Esophagus squamous epithelium (tissue), 5 donors: ENCODE measurements at places on chromosomes 5 and 9. TPM values are rescaled to one million over a fixed set of nuclear protein-coding genes. Genes with fewer than 3 reads are reported as not detected.
A peak's percentile ranks its signal among the peaks of the same experiment; 100 is the strongest.

- H3K27me3 ChIP-seq: no peaks in the 10 kb centered on the region
- peaks cover 17% of the 10 kb centered on the region for H3K36me3 ChIP-seq
- no peak overlapping the region for H3K27ac ChIP-seq
- no peak overlapping the region for H3K4me3 ChIP-seq
Observed at GRCh38 chr9:83656032-83656680, 33.2 kb downstream of the IDNK start.

- H3K4me3 ChIP-seq: no peak overlapping the region
- peaks cover 38% of the 10 kb centered on the region for H3K36me3 ChIP-seq
- peak overlapping the region; percentile 82 for H3K27ac ChIP-seq
- peaks cover 36% of the 10 kb centered on the region for H3K4me1 ChIP-seq
Observed at GRCh38 chr5:136058039-136058971, 29.5 kb downstream of the TGFBI start.

GRCh38 chr5:40312205-40312604 is 367.5 kb upstream of the PTGER4 start:
- no peaks in the 10 kb centered on the region for H3K36me3 ChIP-seq
- H3K4me3 ChIP-seq: no peak overlapping the region
- H3K27me3 ChIP-seq: no peaks in the 10 kb centered on the region
- H3K27ac ChIP-seq: no peak overlapping the region
- H3K4me1 ChIP-seq: no peaks in the 10 kb centered on the region
- no peak for DNase-seq

- no peak overlapping the region for H3K27ac ChIP-seq
- H3K36me3 ChIP-seq: no peaks in the 10 kb centered on the region
- no peaks in the 10 kb centered on the region for H3K27me3 ChIP-seq
- no peaks in the 10 kb centered on the region for H3K4me1 ChIP-seq
- H3K4me3 ChIP-seq: no peak overlapping the region
- no peak for DNase-seq
Observed at GRCh38 chr9:86660146-86660943, 287.0 kb downstream of the GAS1 start.

GRCh38 chr5:140342287-140342686 is 4.1 kb downstream of the HBEGF start:
- no peaks in the 10 kb centered on the region for H3K27me3 ChIP-seq
- H3K4me3 ChIP-seq: no peak overlapping the region
- no peak overlapping the region for H3K27ac ChIP-seq

DNA sequence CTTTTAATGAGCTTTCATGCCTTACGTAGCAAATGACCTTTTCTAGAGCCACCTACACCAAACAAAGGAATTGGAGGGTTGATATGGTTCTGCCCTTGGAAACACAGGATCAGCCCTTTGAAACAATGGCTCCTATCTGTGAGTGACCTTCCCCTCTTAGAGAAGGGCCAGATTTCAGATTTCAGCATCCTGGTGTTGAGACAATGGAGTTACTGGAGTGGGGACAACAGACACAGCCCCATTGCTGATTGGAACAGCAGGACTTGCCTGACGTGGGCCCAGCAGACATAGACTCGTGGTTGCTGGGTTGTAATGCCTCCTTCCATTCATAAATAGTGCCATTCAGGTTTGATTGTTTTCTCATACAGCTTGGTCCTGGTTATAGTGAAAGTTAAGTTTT is 96.0 kb downstream of the GALNT10 start:
- H3K27me3 ChIP-seq: no peaks in the 10 kb centered on the region
- no peak overlapping the region for H3K4me3 ChIP-seq
- peaks cover 30% of the 10 kb centered on the region for H3K4me1 ChIP-seq
- no peak overlapping the region for H3K27ac ChIP-seq
- no peaks in the 10 kb centered on the region for H3K36me3 ChIP-seq
- no peak for DNase-seq

DNA sequence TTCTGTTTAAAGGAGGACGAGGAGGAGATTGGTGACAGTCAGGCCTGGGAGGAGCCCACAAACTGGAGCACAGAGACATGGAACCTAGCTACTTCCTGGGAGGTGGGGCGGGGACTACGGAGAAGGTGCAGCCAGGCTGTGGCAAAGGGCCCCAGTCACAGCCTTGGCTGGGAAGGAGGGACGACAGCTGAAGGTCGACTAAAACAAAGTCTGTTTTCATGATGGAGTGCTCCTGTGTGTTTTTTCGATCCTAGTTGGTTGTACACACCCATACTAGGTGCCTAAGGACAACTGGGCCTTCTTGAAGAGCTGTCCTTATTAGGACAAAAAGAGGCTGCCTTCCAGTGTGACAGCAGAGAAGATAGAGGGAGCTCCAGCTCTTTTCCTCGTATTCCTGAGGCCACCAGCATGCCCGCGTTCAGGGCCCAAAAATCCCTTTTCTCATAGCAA is 2.9 kb downstream of the CCDC107 start:
- H3K36me3 ChIP-seq: no peaks in the 10 kb centered on the region
- peaks cover 82% of the 10 kb centered on the region for H3K4me1 ChIP-seq
- no peaks in the 10 kb centered on the region for H3K27me3 ChIP-seq
- H3K27ac ChIP-seq: peak overlapping the region; percentile 96
- H3K4me3 ChIP-seq: no peak overlapping the region
- DNase-seq: no peak

GRCh38 chr5:14339468-14339867 is 196.3 kb downstream of the TRIO start:
- H3K27me3 ChIP-seq: no peaks in the 10 kb centered on the region
- H3K4me1 ChIP-seq: peaks cover 11% of the 10 kb centered on the region
- no peak overlapping the region for H3K4me3 ChIP-seq
- no peaks in the 10 kb centered on the region for H3K36me3 ChIP-seq
- H3K27ac ChIP-seq: no peak overlapping the region

- no peak for DNase-seq
- H3K36me3 ChIP-seq: no peaks in the 10 kb centered on the region
- no peaks in the 10 kb centered on the region for H3K4me1 ChIP-seq
Observed at GRCh38 chr5:14600846-14601245, 19.3 kb downstream of the OTULINL start.

DNA sequence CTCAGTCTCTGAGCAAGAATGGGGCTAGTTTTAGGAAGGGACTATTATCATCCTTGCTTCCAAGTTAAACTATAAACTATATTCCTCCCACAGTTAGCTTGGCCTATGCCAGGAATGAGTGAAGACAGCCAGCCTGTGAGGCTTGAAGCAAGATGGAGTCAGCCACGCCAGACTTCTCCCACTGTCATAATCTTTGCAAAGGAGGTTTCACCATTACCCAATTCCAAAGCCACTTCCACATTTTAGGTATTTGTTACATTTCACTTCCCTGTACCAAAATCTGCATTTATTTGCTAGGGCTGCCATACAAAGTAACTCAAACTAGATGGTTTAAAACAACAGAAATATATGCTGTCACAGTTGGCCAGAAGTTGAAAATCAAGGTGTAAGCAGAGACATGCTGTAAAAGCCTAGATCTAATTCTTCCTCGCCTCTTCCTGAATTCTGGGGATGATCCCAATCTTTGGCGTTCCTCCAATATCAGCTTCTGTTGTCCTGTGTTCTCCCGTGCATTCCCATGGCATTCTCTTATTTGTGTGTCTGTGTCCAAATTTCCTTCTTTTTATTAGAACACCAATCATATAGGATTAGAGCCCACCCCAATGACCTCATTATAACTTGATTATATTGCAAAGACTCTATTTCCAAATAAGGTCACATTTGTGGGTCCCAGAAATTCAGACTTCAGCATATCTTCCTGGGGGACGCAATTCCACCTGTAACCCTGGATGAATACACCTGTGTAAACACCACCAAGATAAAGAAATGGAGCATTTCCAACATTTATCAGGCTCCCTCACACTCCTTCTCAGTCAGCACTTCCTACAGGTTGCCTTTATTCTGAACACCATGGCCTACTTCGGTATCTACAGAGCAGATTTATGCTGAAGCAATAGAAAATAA is 126.8 kb downstream of the GCNT1 start:
- no peak for DNase-seq
- H3K4me3 ChIP-seq: no peak overlapping the region
- no peaks in the 10 kb centered on the region for H3K36me3 ChIP-seq
- H3K27me3 ChIP-seq: no peaks in the 10 kb centered on the region

- H3K4me1 ChIP-seq: no peaks in the 10 kb centered on the region
- peaks cover 11% of the 10 kb centered on the region for H3K36me3 ChIP-seq
- no peaks in the 10 kb centered on the region for H3K27me3 ChIP-seq
Observed at GRCh38 chr9:132908635-132909034, 29.9 kb downstream of the SPACA9 start.

GRCh38 chr5:119953474-119953873 is 324.1 kb downstream of the FAM170A start:
- no peak overlapping the region for H3K4me3 ChIP-seq
- no peaks in the 10 kb centered on the region for H3K36me3 ChIP-seq
- H3K27ac ChIP-seq: no peak overlapping the region

DNA sequence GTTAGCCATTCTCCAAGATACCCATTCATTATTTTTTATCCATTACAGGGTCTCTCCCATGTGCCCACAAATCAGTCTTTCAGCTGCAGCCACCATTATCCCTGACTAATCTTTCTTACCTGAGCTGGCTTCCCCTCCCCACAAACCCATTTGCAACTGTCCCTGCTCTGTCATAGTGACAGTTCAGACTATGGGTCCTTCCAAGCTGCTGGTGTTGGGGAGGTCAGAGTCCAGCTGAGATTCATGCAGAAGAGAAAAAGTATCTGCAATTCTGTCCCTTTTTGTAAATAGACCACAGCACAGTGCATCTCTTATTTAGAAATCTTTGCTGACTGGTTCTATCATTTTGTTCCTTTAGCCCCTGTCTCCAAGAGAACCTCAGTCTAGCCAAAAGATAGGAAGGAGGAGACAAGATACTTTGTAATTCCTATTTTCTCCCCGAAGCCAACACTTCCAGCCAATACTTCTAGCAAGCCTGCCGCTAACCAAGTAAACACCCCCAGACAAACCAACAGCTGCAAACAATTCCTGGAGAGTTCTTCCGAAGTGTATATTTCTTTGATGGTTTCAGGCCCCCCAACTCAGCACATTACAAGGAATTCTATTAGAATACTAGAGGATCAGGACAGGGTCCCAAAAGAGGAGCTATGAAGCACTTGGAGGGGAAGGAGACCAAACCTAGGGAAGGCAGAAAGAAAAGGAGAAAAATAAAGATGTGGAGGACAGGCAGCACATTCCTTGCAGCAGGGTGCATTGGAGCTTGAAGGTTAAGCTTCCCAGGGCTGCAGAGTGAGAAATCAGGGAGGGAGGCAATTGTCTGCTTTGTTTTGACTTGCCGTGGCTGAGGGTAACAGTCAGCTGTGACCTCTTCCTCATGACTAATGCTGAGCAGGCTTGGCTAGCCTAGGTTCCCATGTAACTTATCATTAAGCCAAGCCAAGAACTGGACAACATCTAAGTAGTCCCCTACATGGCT is 148.5 kb downstream of the SGCD start:
- no peaks in the 10 kb centered on the region for H3K36me3 ChIP-seq
- H3K4me1 ChIP-seq: no peaks in the 10 kb centered on the region
- H3K27me3 ChIP-seq: no peaks in the 10 kb centered on the region

- H3K36me3 ChIP-seq: no peaks in the 10 kb centered on the region
- no peaks in the 10 kb centered on the region for H3K4me1 ChIP-seq
- H3K27ac ChIP-seq: no peak overlapping the region
- DNase-seq: no peak
- no peaks in the 10 kb centered on the region for H3K27me3 ChIP-seq
- no peak overlapping the region for H3K4me3 ChIP-seq
Observed at GRCh38 chr9:107869111-107869510, 379.5 kb upstream of the KLF4 start.

- no peaks in the 10 kb centered on the region for H3K36me3 ChIP-seq
- no peaks in the 10 kb centered on the region for H3K27me3 ChIP-seq
- peaks cover 73% of the 10 kb centered on the region for H3K4me1 ChIP-seq
- DNase-seq: no peak
- H3K27ac ChIP-seq: peak overlapping the region; percentile 94
- H3K4me3 ChIP-seq: peak overlapping the region; percentile 36
Observed at GRCh38 chr9:137305060-137305797, 3.2 kb upstream of the NRARP start.

GRCh38 chr5:2196989-2197619 is 314.4 kb upstream of the IRX4 start:
- H3K4me1 ChIP-seq: no peaks in the 10 kb centered on the region
- no peak overlapping the region for H3K4me3 ChIP-seq
- no peak for DNase-seq
- H3K27me3 ChIP-seq: no peaks in the 10 kb centered on the region

- no peak overlapping the region for H3K4me3 ChIP-seq
- H3K27me3 ChIP-seq: no peaks in the 10 kb centered on the region
- no peak for DNase-seq
- H3K27ac ChIP-seq: no peak overlapping the region
- H3K4me1 ChIP-seq: no peaks in the 10 kb centered on the region
- no peaks in the 10 kb centered on the region for H3K36me3 ChIP-seq
Observed at GRCh38 chr9:88052321-88052965, 78.1 kb upstream of the CDK20 start.

DNA sequence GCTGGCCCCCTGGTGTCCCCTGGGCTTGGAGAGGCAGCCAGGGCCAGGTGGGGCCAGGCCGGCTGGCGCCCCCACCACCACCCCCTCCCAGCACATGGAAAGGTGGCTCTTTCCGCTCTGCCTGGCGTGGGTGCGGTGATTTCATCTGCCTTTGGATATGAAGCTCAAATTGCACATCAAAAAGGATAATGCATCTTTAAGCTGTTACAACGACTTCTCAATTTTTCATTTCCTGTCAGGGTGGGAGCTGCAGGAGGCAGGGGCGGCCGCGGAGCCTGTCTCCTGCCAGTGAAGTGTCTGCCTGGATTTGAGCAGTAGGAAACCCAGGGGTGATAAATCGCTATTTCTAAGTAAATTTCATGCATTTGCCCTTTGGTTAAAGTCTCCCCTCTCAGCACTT is 169.2 kb upstream of the MVB12B start:
- no peaks in the 10 kb centered on the region for H3K27me3 ChIP-seq
- H3K4me3 ChIP-seq: no peak overlapping the region
- DNase-seq: no peak
- no peaks in the 10 kb centered on the region for H3K36me3 ChIP-seq
- H3K27ac ChIP-seq: no peak overlapping the region

Gene ANKRD31
- 1.1 TPM for total RNA-seq

Gene FYB1
- 2.8 TPM for total RNA-seq

Gene IFNK
- total RNA-seq: not detected

Gene IFNA21
- not detected for total RNA-seq

Gene SPACA9
- 6.2 TPM for total RNA-seq

Gene SARDH
- total RNA-seq: not detected

Gene TMC1
- total RNA-seq: 3.1 TPM

Gene WNK2
- total RNA-seq: 8.8 TPM

Gene CATSPER3
- total RNA-seq: 0.76 TPM

Gene PDE6A
- 3.6 TPM for total RNA-seq

Gene ANGPTL2
- total RNA-seq: 6.3 TPM

Gene DELE1
- total RNA-seq: 27.3 TPM

Gene ACOT12
- not detected for total RNA-seq
